ENCODE measurements at places on chromosomes 2 and 18.

GRCh38 chr2:105425936-105426625, 27.2 kb upstream of the FHL2 start:
- no peak for DNase-seq

DNA sequence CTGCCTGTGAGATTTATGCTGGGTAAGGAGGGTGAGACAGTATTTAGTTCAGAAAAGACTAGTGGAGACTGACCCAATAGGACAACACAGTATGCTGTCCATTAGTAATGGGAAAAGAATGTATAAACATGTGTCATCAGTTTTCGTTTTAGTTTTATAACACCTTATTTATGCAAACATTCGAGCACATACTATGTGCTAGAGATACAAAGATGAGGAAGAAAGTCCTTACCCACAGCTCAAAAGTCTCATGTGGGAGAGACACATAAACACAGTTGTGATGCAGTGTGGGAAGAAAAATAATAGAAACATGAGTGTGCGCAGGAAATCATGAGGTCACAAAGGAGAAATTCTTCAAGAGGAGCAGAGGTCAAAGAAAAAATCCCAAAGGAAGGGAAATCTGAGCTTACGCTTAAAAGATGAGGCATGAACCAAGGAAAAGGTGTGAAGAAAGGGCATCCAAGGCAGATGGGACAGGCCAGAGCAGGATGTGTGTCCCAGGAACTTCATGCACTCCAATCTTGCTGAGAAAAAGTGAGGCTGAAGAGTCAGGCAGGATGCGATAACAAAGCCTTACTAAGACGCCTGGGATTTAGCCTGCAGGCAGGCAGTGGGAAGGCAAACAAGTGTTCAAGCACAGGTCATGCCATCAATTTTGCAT, 8.1 kb downstream of the METTL21A start:
- DNase-seq: peak; percentile 57

- no peak for DNase-seq
Observed at GRCh38 chr2:204268458-204268857, 276.8 kb upstream of the PARD3B start.

- DNase-seq: no peak
Observed at GRCh38 chr2:62409442-62409841, 96.6 kb downstream of the TMEM17 start.

DNA sequence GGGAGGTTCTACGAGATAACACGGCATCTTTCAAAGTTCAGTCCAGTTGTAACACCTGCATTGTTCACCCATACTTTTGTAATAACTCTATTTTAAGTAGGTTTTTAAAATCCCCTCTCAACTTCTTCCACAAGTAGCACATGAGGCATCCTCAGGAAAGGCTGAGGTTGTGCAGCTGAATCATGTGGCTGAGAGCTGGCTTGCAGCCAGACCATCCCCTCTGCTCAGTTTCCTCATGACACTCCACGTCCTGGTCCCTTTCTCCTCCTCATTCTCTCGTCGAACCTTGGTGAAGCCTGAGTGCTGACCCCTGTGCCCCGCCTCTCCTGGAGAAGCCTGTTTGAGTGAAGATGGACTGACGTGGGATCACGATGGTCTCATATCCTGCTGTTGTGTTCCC, 42.5 kb downstream of the POU3F3 start:
- no peak for DNase-seq

GRCh38 chr2:62857139-62857931, 151.8 kb downstream of the EHBP1 start:
- DNase-seq: no peak

GRCh38 chr2:53268086-53268485, 499.5 kb upstream of the CHAC2 start:
- DNase-seq: no peak

DNA sequence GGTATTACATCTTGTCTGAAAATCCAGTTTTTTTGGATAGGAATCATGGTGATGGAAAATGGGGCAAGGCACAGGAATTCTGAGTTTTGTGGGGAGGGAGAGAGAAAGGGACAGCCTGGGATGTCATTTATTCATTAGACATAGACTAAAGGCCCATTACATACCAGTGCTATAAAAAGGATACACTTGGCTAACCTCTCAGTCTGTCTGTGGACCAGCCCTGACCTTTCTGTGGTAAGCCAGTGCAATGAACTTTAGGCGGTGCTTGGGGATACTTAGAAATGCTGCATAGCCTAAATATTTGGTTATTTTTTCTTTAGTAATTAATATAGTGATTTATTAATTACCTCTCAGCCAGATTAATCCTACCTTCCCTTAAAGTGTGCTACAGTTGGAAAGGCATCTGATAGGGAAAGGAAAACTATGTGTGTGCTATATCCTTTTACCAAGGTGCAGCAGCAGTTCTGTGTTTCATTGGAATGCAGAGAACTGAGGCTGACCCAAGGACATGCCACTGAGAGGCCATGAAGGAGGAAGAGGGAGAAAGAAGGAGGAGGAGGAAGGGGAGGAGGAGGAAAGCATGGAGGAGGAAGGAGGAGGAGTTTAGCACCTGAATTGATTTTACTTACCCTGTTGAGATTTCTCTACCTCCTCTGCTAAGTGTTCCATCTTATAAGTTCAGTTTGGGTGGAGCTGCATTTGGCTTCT, 37.5 kb downstream of the KCNS3 start:
- DNase-seq: no peak

DNA sequence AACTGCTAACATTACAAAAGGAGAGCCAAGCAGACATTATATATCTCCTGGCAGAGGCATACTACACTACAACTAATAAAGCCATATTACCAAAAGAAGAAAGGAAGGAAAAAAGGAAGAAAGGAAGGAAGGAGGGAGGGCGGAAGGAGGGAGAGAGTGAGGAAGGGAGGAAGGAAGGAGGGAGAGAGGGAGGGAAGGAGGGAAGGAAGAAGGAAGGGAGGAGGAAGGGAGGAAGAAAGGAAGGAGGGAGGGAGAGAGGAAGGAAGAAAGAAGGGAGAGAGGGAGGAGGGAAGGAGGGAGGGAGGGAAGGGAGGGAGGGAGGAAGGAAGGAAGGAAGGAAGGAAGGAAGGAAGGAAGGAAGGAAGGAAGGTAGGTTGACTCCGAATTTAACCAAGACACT, 133.4 kb downstream of the PDE11A start:
- no peak for DNase-seq

DNA sequence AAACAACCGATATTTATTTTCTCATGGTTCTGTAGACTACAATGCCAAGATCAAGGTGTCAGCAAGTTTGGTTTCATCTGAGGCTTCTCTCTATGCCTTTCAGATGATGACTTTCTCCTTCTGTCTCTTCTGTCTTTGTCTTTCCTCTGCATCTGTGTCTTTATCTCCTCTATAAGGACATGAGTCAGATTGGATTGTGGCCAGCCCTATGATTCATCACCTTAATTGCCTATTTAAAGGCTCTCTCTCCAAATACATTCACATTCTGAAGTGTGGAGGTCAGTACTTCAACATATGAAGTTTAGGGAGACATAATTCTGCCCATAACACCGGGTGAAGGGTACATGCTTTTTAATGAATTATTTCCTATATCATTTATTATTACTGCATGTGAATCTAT, 71.2 kb upstream of the CNTNAP5 start:
- peak; percentile 58 for DNase-seq

- DNase-seq: peak; percentile 62
Observed at GRCh38 chr2:187580462-187581124, 26.4 kb upstream of the TFPI start.

DNA sequence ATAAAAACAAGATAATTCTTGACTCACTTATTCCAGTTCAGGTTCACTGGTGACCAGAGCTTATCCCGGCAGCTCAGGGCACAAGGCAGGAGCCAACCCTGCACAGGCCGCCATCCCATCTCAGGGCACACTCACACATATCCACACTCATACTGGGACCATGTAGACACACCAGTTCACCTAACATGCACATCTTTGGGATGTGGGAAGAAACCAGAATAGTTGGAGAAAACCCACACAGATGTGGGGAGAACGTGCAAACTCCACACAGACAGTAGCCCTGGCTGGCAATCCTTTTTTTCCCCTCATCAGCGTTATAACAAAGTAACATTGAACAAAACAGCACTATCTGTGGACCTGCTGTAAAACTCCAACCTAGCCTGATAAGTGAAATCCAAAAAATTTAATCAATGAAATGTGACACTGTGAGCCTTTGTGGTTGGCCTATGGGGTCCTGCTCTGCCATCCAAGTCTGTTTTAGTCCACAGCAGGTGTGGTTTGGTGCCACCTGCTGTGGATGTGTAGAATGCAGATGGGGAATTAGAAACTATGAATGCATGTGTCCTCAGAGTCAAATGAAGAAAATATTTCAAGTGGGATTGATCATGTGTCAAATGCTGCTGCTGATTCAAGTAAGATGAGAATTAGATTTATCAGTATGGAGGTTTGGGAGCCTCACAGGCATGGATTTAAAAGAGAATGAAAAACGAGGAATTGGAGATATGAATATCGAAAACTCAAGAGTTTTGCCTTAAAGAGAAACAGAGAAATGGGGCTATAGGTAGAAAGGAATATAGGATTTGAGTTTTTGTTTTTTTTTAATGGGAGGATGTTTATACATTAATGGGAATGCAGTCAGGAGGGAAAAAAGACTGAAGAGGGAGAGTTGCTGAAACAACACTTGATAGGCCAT, 47.0 kb downstream of the UGP2 start:
- peak; percentile 32 for DNase-seq

DNA sequence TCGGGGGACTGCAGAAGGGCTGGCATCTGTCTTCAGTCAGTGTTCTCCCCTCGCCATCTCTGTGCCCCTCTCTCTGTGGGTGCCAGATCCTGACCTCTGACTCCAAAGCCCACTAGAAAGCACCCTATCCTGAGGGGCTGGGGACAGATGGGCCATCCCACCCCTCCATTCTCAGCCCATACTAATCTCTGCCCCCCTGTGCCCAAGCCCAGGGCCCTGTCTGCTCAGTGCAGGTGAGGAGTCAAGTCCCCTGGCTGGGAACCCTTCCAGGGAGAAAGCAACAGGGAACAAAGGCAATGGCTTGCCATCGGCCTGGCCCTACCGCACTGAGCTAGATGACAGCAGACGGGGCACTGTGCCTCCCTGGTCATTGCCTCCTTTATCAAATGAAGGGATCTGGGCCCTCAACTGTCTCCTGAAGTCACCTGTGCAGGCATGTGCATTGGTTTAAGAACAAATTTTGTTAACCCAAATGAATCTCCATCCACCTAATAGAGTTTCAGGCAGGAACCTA, 42.7 kb upstream of the ID2 start:
- DNase-seq: no peak

DNA sequence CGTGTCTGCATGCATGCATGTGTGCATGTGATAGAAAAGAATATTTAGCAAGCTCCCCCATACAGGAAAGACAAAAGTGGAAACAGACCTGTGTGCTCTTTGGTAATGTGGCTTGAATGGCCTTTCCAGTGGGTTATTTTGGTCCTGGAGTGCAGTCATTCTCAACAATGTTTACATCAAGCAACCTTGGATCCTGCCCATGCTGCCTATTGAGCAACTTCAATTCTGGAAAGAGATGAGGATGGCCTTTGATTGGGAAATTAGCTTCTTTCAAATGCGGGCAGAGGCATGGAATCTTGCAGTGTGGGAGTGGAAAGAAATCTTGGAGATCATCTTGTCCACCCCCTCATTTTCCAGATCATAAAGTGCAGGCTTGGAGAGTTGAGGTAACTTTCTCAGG, 87.2 kb upstream of the SMAD2 start:
- no peak for DNase-seq

GRCh38 chr2:161335626-161336025, 27.4 kb downstream of the PSMD14 start:
- DNase-seq: no peak

- no peak for DNase-seq
Observed at GRCh38 chr2:149715894-149716293, 128.3 kb upstream of the MMADHC start.

DNA sequence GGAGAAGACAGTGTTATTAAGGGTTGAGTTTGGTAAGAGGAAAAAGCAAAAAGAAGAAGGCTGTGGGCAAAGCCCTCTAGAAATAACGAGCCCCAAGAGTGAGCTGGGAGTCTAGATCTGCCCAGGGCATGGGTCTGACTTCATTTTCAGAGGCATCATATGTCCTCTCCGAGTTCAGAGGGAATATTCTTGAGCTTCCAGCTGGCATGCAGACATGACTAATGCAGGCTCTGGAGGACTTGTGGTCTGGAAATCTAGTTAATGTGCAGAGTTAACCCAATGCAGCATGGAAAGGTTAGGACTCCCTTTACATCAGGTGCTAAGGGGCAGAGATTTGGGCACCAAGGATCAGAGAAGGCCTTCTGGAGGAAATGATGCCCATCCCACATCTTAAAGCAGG, 7.3 kb downstream of the ACMSD start:
- peak; percentile 86 for DNase-seq

DNA sequence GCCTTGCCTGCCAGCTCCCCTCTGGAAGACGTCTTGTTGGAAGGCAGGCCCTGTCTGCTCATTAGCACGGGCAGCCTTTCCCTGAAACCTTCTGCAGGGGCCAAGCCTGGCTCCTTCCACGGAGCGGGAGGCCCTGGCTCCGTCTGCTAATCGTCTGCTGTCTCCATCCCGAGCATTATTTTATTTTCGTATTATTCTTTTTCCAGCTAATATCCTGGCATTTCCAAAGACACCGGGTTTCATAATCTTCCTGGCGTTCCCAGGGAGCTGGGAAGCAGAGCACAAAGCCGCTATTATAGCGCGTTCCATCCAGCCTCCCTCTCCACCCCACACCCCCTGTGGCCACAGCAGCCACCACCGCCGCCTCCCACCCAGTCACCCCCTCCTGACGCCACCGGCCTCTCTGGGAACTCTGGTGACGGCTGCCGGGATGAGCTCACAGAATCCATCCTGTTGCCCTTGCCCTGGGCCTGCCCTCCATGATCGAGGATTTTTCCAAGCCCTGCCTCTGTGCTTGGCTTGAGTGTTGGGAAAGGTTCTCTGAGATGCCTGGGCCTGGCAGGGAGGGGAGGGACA, 125.5 kb downstream of the DYSF start:
- no peak for DNase-seq

DNA sequence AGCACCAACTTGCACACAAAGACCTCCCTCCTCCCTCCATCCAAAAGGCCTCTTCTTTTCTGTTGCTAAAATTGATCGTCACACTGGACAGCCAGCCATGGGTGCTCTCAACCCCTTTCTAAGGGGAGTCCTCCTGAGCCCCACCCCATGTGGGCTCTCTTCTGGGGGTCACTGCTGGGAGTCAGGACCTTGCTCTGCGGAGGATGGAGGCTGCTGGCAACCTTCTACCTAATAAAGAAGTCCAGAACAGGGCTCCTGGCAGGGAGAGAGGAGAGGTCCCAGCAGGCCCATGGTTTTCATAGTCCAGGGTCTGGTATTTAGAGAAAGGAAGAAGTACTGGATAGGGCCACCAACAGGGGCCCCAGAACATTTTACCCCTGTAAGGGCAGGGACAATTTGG, 67.6 kb upstream of the OTOS start:
- no peak for DNase-seq

- peak; percentile 83 for DNase-seq
Observed at GRCh38 chr2:45435316-45435715, 175.8 kb downstream of the SRBD1 start.

- DNase-seq: no peak
Observed at GRCh38 chr2:22449696-22450095, 935.3 kb upstream of the KLHL29 start.

DNA sequence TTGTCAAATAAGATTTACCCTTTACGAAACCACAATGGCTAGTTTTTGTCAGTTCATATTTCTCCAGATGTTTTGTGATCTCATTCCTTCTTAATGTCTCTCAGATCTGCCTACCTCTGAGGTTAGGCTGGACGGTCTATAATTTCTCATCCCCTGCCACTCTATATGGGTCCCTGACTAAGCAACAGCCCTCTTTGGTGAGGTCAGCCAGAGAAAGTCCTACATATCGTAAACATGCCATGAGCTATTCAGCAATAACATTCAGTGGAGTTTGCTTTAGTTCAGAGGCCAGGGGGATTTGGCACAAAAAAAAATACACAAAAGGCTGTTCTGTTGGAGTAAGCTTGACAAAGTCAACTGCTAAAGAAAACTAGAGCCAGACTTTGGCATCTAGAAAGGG, 192.1 kb upstream of the NCKAP5 start:
- DNase-seq: no peak

Measured in RCC 7860 (cell line).